ENCODE measurements at places on chromosomes 12 and 14.

DNA sequence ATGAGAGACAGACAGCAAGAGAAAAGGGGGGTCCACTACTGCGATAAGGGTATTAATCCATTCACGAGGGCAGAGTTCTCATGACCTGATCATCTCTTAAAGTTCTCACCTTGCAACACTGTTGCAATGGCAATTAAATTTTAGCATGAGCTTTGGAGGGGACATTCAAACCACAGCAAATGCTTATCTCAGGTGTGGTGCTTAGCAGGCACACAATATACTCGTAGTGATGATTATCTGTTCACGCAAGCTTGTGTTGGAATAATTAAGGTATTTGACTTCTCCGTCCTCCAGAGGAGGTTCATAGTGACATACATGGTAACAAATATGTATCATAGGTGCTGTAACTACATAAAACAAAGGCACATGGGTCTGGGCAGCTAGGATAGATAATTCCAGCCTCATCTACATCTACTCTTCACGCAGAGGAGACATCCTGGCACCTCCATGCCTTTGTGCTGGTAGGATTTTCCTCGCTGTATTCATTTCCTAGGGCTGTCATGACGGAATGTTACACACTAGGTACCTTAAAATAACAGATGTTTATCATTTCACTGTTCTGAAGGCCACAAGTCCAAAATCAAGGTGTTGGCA is 221.2 kb downstream of the RBM19 start:
- no peak for DNase-seq

DNA sequence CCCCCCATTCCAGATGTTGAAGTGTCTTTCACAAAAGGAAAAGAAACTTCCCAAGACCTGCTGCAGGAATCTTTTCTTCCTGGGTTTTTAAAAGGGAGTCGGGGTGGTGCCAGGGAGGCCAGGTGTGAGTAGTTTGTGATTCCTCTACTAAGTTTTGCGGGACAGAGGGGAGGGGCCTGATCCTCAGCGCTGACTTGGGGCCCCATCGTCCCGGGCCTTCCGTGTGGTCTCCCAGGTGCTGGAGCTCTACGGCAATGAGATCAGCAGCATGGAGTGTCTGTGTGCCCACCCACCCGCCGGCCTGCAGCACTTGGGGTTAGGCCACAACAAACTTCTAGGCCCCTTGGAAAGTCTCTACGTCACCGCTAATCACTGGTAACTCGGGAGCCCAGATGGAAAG is 4.5 kb downstream of the LRRC43 start:
- no peak for DNase-seq

DNA sequence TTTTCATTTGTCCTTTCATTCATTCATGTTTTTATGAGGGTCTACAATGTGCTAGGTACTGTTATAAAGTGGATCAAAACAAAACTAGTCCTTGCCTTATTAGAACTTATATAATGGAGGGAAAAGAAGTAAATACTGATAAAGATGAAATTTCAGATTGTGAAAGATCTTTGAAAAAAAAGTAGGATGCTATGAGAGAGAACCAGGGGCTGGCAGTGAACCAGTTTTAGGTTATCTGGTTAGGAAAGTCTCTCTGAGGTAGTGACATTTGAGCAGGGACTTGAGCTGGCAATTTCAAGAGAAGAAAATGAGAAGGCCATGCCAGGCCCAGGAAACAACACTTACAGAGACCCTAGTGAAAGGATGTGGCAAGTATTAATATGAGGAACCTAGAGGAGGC is 57.3 kb upstream of the E2F7 start:
- no peak for DNase-seq

- no peak for DNase-seq
Measured at GRCh38 chr12:63918800-63919300, 74.3 kb downstream of the SRGAP1 start.

DNA sequence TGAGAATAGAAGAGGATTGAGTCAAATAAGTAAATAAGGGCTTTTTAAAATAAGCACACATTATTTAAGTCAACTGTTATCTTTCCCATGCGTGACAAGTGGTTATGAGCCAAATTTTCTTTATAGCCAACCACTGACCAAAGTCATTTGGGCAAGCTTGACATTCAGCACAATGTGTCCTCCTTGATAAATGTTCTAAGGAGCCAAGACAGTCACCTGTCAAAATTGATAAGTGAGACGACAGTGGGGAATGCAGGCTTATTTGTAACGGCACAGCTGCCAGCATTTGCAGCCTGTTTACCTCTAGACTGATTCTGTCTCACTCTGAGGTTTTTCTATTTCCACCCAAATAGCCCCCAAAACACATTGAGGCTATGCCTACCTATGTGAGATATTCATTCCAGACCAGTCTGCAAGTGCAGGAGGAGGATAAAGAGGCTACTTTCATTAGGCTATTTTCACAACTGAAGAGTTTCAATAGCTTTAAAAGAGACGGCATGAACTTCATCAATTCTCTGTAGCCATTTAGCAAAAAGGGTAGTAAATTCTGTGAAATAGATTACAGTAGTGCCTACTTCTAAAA is 339.5 kb downstream of the PDZRN4 start:
- DNase-seq = no peak

DNA sequence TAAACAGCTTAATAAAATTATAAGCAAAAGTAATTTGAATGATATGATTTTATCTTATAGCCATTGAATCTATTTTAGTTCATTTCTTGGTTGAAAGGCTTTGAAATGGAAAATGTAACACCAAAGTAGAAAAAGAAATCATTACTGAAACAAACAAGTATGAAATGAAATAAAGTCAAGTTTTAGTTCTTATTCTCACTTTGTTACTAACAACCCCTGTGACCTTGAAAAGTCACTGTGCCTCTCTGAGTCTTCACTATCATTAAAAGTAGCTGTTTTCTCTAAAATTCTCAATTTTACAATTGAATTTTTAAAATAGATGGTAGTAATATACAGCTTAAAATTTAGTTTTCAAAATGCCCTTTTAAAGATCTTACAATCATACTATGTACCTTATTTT is 32.4 kb upstream of the SLC17A8 start:
- no peak for DNase-seq

DNA sequence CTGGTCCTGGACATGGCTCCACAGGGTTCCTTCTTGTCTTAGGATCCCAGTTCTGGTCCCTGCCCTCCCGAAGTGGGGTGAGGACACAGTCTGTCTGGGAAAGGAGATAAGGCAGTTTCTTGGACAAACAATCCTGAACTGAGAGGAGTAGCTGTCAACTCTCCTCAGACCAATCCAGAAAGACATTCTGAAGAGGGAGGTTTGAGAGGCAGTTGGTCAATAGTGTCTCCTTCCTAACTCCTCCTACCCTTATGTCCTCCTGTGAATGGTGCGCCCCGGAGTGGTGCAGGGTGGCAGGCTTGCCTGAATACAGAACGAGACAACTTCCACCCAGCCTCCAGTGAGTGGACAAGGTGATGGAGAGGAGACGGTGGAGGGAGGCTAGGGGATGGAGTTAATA is 15.4 kb upstream of the ASIC1 start:
- DNase-seq = no peak

DNA sequence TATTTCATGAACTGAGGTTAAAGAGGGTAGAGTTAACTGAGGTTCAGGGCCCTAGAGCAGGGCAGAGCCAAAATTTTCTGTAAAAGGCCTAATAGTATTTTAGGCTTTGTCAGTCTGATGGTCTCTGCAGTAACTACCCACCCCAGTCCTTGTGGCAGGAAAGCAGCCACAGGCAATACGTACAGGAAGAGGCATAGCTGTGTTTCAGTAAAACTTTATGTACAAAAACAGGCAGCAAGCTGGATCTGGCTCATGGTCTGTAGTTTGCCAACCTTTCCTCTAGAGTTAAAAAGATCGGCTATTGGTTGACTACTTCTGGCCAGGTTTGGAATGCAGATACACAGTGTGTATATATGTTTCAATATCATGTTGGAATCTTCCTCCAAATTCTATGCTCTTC is 17.2 kb downstream of the TM7SF3 start:
- no peak for DNase-seq

DNA sequence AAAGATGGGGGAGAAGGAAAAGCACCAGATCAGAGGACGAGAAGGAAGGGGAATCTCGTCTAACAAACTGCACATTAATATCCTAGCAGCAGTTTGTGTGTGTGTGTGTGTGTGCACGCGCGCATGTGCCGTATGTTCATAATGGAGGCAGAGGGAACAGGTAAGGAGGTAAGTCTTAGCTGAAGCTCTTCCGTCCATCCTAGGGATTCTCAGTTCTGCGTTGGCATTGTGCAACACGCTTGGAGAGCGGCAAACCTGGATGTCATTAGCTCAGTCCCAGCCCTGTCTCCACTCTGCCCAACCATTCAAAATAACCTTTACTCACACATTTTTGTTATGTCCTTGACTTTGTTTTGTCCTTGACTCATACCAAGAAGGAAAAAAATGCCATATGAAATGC is 1.6 kb upstream of the C1R start:
- no peak for DNase-seq

DNA sequence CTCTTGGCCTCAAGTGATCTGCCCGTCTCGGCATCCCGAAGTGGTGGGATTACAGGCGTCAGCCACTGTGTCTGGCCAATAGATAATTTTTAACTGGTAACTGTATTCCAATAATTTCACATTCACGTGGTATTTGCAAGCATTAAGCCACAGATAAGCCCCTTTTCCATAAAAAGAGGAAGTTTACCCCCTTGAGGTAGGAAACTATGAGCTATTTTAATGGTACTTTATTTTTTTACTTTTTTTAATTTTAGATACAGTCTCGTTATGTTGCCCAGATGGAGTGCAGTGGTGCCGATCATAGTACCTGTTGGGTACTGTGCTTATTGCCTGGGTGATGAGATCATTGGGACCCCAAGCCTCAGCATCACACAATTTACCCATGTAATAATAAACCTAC is 42.9 kb upstream of the AP4S1 start:
- no peak for DNase-seq

DNA sequence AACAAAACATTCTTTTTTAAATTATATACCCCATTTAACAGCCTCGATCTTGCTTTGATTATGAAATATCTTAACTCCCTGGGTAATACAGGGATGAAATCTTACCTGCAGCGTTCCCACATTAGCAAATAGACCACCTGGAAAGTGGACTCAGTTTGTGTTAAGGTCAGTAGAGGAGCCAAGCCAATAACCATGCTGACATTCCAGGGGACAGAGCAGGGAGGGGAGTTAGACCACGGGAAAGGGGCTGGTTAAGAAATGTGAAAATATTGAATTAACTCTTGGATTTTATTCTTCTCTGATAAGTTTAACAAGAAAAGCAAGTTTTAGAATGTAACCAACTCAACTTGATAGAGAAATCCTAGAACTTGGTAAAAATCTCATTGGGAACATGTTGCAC is 144.9 kb upstream of the CLEC14A start:
- no peak for DNase-seq

GRCh38 chr14:76181546-76181945 is 29.8 kb downstream of the GPATCH2L start:
- DNase-seq = no peak

DNA sequence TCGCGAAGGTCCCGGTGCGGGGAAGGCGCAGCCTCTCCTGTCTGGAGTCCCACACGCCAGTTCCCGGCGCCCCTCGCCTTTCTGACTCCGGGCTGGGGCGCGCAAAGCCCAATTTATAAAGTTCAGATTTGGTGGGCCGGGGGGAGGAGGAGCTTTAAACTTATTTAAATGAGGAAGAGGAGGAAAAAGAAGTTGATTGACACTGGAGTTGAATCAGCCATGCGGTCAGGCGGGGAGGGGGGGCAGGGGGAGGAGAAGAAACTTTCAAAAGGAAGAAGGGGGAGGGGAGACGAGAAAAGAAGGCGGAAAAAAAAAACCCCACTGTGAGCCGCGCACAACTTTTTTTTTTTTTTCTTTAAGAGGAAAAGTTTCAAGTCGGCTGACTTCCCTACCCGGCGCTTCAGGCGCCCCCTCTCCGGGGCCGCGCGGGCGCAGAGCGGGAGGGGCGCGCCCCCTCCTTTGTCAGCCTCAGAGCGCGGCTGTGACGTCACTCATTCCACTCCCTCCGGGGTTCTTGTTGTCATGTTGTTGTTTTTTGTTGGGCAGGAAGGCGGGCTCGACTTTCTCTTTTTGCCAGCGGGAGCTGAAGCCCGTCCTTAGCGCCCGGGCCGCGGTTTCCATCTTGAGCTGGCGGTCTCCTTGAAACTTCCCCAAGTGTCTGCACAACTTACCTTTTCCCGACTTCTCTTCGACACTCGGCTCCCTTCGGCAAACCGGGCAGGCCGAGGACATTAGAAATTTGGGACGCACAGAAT is at the start of gene ZFP36L1:
ZFP36L1 (minus strand) TSS at position 89 of the 755 bp plus-strand sequence. CDS start 129 bp downstream, outside the sequence.
- peak; percentile 73 for DNase-seq

DNA sequence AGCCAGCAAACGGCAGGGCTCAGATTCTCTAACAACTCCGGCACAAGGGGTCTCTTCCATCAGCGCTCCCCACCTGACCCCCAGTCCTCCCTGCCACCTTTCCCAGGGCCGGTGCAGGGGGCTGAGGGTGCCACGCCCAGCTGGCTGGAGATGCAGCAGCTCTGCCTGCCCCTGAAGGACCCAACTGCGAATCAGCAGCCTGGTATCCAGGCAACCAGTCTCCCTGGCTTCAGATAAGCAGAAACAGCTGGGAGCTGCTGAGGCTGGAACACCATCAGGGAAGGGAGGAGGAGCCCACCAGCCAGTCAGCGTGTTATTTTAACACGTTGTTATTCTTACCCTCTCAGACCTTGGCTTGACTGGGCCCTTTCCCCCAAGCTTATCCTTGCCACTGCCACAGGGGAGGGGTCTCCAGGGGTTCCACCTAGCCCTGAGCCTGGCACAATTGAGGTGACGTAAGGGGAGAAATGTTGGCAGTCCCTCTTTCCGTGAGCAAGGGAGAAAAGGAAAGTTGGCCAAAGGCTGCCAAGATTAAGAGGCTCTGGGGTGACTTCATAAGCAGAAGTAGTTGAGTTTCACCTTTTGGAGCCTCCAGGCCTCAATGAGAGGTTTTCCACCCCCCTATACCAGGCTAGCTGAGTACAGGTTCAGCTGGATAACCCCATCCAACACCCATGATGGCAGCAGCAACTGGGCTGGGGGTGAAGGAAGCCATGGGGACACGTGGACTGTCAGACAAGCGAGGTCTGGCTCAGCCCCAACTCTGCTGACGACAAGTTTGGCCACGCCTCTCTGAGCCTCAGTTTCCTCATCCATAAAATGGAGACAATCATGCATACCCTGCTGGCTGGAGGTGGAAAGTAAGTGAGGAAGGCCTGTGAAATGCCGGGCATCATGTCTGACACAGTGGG is 91.1 kb downstream of the IRF2BPL start:
- no peak for DNase-seq

- no peak for DNase-seq
Measured at GRCh38 chr12:130479401-130480125, 141.9 kb downstream of the PIWIL1 start.

GRCh38 chr14:81342850-81343580 is 57.1 kb downstream of the STON2 start:
- no peak for DNase-seq

All from G401 (cell line).